Coronary artery (tissue), 2 donors: ENCODE measurements at places on chromosomes 4 and X.

DNA sequence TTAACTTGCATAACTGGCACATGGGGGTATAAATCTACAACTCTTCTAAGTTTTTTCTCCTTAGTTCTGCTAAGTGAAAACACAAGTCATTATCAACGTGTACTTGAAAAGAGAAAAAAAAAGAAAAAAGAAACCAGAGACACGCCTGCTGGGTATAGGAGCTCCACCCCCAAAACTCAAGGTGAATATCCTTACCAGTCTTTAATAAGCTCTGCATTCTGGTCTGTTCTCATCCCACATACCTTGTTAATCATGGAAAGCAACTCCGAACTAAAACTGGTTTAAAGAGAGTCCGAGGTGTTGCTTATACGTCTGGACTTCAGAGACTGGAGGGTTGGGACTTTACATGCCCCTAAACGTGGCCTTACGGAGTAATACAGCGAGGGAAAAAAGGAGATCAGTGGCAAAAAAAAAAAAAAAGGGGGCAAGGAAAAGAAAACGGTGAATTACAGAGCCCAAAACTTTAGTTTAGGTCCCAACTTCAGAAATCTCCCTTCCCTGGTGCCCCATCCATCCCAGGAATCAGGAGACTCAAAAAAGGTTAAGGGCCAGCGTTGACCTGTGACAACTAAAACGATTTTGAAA is 1.0 kb downstream of the PGRMC2 start:
- DNase-seq = no peak

- DNase-seq = no peak
Observed at GRCh38 chrX:72475338-72475737, 97.3 kb downstream of the HDAC8 start.

DNA sequence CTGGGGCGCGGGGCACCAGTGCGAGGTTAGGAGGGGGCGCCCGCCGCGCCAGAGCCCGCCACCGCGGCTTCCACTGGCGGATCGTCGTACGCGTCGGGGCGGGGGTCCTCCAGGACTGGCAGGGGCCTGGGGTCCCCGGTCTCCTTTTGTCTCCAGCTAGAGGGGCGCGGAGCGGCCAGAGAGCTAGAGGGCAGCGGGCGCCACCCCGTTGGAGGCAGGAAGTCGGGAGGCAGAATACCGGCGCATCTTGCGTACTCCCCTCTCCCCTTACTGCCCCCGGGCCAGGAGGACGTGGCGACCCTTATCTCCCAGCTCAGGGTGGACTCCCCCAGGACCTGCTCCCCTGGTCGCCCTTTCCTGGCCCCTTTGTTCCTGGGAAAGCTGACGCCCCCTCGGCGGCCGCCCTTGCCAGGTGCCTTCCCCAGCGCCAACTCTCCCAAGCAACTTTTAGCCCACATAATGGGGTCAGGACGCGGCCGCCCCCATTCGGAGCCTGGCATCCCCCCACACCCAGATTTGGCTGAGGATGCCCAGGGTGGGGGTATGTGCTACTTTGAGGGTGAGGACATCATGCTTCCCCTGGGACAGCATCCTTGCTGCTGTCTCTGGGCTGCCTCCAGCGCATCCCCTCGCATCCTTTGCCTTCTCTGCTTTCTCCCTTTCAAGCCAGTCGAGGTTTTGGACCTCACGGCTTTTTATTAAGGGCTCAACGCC is 933 bp downstream of the CNKSR2 start:
- DNase-seq = no peak

GRCh38 chrX:109264878-109265277 is 217.0 kb downstream of the GUCY2F start:
- DNase-seq = no peak

GRCh38 chr4:3640587-3640962 is 108.4 kb upstream of the LRPAP1 start:
- DNase-seq = no peak

DNA sequence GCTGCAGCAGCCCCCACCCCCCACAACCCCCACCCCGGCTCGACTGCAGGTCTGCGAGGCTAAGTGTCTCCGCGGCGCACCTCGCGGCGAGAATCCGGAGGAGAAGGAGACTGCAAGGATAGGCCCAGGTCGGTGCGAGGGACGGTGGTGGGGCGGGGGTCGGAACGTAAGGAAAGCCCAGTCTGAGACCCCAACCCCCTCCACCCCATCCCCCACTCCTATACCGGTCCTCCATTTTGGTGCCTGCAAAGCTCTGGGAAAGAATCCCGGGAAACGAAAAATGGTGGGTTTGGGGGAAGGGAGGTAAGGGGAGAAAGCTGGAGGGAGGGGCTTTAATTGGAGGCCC is 614 bp downstream of the BEX3 start:
- no peak for DNase-seq

DNA sequence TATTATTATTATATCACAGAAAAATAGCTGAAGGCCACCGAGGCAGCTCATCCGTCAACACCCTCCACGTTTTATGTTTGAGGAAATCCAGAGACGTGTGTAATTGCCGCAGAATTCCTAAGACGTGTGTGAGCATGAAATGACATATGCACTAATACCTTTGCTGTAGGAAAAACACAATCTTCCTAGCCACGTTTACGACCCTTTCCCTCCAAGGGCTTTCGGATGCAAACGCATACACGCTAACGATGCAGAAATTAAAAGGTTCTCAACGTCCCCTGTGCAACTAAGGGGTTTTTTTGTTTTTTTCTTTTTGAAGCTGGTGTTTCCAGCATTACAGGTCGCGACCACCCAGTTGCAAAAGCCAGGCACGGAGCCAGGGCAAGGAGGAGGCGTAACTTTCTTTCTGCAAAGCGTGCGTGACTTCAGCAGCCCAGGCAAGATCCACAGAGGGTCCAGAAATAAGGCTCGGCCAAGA is 33.8 kb downstream of the CRLF2 start:
- DNase-seq = no peak

GRCh38 chrX:39453889-39454621 is 643.7 kb downstream of the BCOR start:
- DNase-seq = no peak

DNA sequence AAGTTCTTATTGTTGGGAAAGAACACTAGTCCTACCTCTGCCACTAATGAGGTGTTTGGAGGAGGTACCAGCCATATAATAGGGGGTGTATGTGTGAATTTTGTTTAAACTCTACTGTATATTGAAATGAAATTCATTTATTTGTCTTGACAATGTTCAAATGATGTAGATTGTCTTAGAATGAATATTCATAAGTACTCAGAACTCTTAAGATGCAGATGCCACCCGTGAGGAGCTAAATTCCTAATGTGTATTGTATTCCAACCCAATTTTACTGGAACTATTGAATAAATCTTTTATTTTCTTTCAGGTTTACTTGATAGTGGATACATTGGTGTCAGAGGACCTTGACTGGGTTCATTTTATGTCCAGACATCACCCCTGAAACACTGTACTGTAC is 63.9 kb upstream of the RAB33B start:
- no peak for DNase-seq

- no peak for DNase-seq
Observed at GRCh38 chr4:108744307-108744706, 18.5 kb downstream of the ETNPPL start.

DNA sequence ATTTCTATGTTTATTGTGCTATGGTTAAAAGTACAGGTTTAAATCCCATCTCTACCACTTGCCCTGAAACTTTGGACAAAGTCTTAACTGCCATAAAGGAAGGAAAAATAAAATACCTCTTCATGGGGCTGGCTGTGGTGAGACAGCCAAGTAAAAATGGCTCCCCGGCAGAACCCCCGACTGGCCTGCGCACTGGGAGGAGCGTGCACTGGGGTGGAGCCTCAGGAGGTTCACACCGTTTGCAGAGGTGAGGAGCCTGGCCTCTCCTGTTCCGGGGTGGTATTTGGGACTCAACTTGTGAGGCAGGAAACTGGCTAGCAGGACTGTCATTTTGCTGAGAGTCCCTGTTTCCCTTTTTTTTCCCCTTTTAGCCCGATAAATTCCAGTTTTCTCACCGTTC is 47.8 kb downstream of the CORIN start:
- no peak for DNase-seq

- DNase-seq = no peak
Observed at GRCh38 chr4:28225050-28225449, 1364.4 kb downstream of the STIM2 start.

GRCh38 chr4:6710282-6710681 is 617 bp upstream of the MRFAP1L1 start:
- DNase-seq = no peak
